ENCODE measurements at places on chromosomes 6 and 20.

DNA sequence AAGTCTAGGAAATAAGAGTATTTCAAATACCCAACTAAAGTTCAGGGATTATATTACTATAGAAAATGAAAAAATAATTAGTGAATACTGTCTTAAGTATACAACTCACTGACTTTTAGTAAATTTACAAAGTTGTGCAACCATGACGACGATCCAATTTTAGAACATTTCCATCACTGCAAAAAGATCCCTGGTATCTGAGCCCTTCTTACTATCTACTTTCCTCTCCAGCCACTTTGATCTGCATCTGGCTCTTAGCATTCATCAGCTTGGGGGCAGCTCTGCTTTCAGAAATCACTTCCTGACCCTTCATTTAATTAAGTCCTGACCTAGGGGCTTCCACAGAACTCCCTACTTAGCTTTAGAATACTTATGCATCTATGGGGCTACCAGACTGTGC lies 38.2 kb upstream of the RBL1 start:
- no peak for DNase-seq

DNA sequence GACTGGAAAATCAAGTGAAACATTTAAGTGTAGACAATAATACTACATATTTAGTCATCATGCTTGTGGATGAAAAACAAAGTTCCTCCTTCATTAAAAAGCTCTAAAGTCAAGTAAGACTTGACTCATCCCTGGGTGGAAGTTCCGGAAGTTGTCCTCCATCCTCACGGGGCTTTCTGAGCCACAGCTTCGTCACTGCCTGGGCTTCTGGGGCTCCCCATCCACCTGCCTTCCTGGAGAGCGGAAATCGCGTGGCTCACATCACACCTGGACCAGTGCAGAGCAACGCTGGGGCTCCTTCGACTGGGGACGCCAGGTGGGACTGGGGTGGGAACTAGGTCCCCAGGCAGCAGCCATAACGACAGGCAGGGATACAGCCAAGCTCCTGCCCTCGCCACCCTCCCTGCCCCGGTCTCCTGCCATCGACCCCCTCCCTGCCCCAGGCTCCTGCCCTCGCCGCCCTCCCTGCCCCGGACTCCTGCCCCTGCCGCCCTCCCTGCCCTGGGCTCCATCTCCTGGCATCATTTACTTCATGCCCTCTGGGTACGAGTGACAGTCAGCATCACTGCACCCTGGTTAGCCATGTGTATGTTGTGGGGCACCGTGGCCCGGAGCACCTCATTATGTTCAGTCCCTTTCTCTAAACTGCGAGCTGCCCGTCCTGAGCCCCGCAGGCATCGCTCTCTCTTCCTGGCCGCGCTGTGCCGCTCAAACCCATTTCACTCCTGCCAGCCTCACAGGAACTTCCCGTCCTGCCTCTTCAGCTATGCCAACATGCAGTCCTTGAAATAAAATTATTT lies 12.9 kb downstream of the THBS2 start:
- DNase-seq = no peak

DNA sequence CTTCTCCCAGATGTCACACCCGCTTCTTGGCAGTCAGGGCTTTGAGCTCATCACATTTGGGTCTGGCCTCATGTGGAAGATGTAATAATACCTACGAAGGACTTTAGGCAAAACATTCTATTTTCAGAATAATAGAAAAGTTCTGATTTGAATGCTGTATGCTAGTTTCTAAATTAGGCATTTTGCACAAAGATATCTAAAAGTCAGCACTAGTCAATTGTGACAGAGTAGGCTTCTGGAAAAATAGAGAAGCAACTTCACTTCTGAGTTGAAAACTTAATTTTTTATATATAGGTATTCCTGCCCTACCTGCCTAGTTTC lies 38.3 kb upstream of the CD2AP start:
- DNase-seq = no peak

DNA sequence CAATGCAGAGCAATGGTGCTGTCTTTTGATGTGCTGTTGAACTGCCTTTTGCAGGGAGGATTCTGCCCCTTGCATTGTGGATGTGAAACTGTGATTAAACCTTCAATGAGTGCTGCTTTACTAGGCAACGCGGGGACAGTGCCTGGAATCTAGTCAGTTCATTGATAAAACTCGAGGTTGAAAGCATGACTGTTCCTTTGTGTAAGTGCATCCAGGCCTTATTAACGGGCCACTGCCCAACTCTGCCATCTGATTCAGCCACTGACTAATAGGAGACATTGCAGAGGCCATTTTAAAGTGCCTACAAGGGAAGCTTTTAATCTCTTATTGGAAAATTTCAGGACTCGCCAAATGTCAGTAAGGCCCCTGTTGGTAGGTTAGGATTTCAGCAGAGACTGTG lies 49.3 kb downstream of the SLC35F1 start:
- no peak for DNase-seq

GRCh38 chr6:169424149-169424804 lies 170.6 kb upstream of the THBS2 start:
- DNase-seq = no peak

GRCh38 chr20:47352332-47353238 lies 3.9 kb downstream of the ZMYND8 start:
- no peak for DNase-seq

- no peak for DNase-seq
These were observed 34.1 kb downstream of the MYT1 start for GRCh38 chr20:64198347-64198746.

- DNase-seq = no peak
These were observed 151.9 kb upstream of the CARMIL1 start for GRCh38 chr6:25127076-25127837.

DNA sequence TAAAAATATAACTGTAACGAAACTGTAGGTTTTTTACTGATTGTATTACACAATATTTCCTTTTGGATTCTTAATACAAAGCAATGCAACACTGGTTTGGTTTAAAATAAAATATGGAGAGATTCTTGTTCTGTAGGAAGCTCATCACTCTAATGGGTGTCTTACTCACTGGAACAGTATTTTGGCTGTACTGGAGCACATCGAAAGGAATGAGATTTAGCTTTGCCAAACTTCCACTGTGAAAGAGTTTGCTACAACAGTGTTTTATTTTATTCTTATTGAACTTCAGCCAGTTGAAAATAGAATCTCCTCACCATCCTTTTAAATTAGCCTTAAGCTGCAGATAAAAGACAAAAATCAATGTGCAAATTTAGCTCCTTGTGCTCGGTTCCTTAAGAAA lies 230.7 kb upstream of the QKI start:
- no peak for DNase-seq

DNA sequence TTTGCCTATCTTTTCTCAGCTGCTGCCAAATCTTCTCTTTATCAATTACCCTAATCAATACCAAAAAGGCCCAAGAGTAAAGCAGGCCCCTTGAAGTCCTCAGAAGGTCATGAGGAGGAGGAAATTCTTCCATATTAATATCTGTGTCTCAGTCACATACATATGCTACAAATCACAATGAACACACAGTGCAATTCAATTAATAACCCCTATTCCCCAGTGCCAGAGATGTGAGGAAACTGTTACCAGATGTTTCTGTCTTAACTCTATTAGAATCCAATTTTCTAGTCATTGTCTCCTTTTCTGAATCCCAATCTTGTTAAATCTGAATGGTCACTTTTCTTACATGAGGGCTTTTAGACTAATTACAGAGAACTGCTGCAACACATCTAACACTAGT lies 45.9 kb upstream of the SLC2A12 start:
- DNase-seq = no peak

DNA sequence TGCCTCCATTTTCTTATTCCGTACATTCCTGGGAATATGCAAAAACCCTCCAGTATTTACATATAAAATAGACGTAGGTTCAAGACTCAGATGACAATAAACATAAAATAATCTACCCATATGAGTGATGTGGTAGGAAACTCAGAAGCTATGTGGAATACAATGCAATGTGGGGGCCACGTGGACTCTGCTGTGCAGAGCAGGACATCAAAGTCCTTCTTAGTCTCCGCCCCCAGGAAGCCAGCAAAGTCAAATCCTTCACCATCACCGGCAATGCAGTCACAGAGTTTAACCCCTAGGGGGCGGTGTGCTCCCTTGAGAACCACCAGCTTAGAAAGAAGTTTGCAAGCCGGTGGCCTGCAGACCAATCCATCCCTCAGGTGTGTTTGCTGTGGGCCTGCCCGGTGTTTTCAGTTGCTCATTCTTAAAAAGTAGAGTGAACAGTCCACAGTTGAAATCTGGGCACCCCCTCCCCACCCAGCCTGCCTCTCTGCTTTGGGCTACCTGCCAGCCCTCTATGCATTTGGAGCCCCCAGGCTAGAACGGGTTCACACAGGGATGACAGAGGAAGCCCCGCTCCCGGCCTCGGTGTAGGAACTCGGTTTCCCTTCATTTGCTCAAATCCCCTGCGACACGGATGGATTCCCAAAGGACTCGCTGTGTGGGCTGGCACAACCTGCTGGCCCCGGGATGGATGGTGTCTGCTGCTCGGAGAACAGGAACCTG lies 59.9 kb downstream of the SULF2 start:
- peak; percentile 62 for DNase-seq

- DNase-seq = no peak
These were observed 403.9 kb upstream of the SULF2 start for GRCh38 chr20:48189181-48189580.

DNA sequence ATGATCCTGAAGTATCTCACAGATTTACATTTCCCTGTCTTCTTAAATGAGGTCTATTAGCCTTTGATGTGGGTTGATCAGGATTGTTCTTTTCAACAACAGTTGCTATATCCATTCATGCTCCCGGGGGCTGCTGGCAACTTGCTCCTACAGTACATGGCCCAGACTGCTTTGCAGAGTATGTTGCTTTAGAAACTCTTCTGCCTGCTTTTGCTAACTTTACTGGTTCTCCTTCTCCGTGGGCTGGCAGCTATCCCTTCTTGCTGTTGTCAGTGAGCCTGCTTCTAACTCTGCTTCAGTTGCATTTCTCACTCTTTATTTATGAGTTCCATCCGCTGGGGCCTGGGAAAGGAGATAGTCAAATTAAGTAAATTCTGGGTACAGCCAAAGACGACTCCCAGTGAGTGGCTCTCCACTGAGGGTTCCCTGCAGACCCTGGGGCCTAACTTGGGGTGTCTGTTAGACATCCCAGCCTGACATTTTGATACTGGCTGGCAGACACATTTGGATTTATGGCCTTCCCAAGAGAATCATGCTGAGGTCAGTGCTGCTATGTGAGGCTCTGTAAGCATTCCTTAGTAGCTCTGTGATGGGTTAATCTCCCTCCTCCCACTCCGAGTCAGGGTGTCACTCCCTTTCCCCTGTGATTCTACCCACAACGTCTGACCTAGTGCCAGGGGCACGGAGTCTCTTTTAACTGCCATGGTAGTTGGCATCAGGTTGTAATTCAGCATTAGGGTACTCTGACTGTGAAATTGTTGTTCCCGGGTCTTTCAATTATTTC lies 73.6 kb downstream of the SLX4IP start:
- no peak for DNase-seq

GRCh38 chr6:106084106-106084988 lies 1.8 kb upstream of the PRDM1 start:
- no peak for DNase-seq

GRCh38 chr6:168053957-168054471 lies 25.0 kb downstream of the FRMD1 start:
- no peak for DNase-seq

- no peak for DNase-seq
These were observed 5.1 kb upstream of the EPB41L1 start for GRCh38 chr20:36149469-36149868.

GRCh38 chr20:32543570-32544259 lies 41.4 kb downstream of the NOL4L start:
- DNase-seq = no peak

DNA sequence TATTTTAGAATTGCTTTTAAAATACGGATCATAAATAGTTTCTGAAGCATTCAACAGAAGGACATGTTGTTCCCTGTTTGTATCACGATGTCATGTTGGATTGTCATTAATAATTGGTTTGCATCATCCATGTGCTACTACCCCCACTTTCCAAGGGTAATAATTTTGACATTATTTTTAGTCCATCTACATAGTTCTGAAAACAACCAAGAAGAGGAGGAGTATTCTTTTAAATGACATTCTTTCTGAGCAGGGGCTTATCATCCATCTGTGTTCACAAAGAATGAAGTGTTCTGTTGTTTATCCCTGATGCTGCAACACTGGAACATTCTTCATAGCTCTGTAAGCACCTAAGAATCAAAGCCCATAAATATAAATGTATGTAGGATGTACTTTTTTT lies 151.0 kb upstream of the CITED2 start:
- no peak for DNase-seq

DNA sequence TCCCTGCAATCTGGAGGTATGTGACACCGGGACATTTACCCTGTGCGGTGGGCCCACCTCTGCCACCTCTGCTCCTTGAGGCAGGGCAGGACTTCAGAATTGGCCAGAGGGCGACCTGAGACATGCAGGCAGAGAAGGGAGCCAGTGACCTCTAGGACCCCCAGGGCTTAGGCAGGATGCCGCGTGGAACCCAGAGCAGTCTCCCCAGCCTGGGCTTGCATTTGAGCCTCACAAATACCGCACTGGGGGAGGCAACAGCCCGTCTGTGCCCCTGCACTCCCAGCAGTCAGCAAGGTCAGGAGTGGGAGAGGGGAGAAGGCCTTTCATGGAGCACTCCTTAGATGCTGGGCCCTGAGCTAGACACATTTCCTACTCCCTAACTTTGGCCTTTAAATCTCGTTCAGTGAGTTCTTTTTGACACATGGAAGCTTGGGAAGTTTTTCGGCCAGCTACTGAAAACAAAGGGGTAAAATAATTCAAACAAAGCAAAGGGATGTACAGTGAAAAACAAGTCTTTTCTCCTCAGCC lies 41.7 kb downstream of the C20orf203 start:
- no peak for DNase-seq

DNA sequence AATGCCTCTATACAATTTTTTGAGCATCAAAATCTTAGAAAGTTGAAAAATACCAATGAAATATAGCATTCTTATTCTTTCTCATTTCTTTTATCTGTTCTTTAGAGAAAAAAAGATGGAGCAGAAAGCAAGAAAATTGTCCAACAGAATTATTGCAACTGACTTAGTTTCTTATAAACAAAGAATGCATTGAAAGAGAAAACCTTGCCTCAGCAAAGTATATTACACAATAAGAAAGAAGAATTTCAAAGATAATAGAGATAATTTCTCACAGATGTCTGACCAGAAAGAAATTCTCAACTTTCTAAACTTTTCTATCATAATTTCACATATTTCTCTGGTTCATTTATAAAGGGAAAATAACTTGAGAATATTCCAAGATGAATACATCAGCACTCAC lies 47.0 kb upstream of the PRND start:
- DNase-seq = no peak

GRCh38 chr6:90818163-90818562 lies 231.3 kb upstream of the MAP3K7 start:
- DNase-seq = no peak

GRCh38 chr6:70686548-70687133 lies 19.0 kb downstream of the SMAP1 start:
- no peak for DNase-seq

- no peak for DNase-seq
These were observed 3.8 kb downstream of the COL12A1 start for GRCh38 chr6:75201901-75202672.

All from stimulated activated CD8-positive, alpha-beta memory T cell treated with anti-CD3 and anti-CD28 coated beads, Interleukin-4, amount 100 ng/mL, for 24 hours (primary cell).